ENCODE measurements at places on chromosomes 3 and 15. TPM values are rescaled to one million over a fixed set of nuclear protein-coding genes. Genes with fewer than 3 reads are reported as not detected.

GRCh38 chr3:42550250-42550649 lies 31.5 kb downstream of the SEC22C start:
- no peak for DNase-seq

DNA sequence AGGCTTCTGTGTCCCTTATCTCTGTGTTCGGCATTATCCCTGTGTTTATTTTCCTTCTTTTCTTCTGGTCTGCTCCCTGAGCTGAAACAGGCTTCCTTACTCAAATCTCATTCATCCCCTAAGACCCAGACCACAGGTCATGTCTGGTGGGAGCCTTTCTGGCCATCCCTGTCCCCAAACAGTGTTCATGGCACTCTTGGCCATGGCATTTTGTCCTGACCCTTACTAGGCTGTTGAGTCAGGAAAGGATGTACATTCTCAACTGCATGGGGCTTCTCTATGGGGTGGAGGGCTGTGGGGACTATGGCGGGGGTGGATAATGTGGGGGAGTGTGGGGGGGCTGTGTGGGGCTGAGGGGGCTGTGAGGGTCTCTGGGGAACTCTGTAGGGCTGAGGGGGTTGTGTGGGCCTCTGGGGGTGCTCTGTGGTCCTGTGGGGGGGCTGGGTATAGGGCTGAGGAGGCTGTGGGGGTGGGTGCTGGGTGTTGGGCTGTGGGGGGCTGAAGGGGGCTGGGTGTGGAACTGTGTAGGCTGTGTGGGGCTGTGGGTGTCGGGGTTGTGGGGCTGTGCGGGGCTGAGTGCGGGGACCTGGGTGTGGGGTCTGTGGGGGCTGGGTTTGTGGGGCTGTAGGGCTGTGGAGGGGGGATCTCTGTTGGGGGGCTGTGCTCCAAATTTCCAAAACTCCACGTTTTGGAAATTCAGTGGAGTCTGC lies 64.3 kb downstream of the KLF13 start:
- peak; percentile 41 for DNase-seq

DNA sequence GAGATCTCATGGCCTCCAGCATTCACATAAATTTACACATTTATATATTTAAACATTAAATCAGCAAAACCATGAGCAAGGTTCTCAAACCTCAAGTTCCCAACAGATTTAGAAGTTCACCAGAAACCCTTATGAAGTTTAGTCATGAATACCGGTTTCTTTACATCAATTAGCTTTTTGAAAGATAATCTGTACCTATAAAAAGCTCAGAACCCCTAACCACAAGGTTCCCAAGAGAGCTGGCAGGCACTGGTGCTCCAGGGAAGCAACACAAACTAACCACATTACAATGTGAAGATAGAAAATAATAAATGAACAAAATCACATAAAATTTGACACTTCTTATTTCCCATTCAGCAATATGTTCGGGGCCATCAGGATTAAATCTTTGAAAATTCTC lies 150.9 kb downstream of the FBN1 start:
- no peak for DNase-seq

- no peak for DNase-seq
Measured at GRCh38 chr15:79474252-79474651, 42.1 kb downstream of the MINAR1 start.

DNA sequence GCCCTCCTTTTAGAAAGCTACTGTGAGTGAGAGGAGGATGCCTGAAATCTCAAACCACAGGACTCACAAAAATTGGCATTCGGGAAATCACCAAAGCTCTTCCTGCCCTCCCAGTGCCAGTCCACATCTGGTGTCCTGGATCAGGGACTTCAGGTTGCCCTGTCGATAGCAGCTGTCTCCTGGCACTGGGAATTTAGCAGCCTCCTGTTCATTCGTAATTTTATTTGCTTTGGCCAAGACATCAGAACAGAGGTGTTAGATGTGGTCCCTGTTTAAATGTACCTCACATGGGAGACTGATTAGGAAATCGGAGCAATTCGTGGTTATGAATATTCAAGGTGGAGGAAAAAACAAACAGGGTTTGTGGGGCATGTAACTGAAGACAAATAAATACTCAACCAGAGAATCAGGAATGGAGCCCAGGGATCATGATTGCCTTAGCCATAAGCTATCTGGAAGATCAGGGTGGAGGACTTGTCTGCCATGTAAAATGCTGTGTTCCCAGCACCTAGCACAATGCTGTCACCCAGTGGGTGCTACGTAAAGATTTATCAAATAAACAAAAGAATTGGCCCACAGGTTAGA lies 265.2 kb upstream of the PROK2 start:
- no peak for DNase-seq

DNA sequence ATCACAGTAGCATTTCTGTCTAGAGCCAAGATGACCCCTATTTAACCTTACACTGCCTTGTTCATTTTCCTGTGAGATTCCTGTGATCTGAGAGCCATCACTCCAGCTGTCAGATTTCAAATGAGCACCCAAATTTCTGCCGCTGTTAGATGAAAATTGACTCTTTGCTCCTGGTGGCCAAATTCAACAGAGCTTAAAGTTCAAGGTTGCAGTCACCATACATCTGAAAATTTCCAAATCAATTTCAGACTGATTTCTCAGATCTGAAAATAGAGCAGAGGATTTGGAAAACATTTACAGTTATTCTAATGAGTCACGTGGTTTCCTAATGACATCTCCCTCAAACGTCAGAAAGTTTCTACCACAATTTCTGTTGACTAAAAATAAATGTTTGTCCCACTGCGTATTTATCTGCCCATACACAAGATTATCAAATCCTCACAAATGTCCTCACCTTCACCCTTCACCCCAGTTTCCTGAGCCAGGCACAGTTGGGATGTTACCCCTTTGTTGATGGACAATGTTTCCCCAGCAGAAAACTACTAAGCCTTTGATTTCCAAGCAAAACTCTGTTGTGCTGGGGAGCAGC lies 16.4 kb downstream of the HDC start:
- no peak for DNase-seq

DNA sequence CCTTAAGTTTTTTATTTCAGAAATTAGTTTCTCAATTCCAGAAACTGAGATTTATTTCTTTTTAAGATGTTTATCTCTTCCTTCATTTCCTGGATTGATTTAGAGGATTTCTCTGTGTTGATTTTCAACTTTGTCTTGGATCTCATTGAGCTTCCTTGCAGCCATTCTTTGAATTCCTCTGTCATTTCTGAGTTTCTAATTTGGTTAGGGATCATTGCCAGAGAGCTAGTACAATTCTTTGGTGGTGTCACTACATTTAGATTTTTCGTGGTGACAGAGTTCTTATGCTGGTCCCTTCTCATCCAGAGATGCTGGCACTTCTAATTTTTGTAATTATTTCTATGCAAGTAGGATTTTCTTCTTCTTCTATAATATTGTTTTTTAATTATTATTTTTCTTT lies 691.1 kb upstream of the NAALADL2 start:
- no peak for DNase-seq

DNA sequence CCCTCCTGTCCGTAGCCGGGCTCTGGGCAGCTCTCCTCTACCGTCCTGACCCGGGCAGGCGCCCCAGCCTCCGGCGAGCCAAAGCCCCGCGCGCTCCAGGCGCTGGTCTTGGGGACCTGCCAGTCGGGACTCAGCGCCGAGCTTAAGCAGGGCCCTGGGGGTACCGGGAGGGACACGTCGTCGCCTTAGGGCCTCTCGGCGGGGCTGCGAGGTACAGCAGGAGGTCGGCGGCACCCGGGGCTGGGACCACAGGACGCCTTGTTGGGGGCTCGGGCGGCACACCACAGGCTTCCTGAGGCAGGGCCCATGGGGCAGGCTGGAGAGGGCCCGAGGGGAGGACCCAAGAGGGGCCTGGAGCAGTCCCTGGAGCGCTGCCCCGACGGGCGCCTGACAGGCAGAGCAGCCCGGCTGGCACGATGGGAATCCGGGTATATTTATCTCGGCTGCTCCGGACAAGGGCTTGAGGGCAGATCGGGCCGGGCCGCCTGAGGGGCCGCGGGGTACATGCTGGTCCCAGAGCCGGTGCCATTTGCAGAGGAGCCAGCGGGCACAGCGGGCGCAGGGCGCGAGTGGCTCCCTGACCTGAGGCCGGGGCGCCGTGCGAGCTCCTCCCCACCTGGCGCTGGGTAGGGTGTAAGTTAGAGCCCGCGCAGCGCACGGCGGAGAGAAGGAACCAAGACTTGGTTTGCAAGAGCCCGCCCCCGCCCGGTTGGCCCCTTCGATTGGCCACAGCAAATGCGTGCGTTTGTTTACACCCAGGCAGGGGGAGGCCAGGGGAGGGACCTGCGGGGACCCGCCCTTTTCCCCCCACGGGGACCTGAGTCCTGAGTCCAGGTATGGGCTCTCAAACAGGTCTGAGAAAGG lies 574 bp downstream of the SLC38A3 start:
- peak; percentile 95 for DNase-seq

DNA sequence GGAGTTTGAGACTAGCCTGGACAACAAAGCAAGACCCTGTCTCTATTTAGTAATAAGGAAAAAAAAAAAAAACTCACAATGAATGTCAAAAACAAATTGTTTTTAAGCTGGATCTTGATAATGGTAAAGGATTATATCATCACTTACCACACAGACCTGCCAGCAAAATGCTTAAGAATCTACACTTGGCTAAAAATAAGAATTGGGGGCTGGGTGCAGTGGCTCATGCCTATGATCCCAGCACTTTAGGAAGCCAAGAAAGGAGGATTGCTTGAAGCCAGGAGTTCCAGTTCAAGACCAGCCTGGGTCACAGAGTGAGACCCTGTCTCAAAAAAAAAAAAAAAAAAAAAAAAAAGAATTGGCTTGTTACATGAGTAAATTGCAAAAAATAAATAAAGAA lies 31.0 kb downstream of the ACAP2 start:
- no peak for DNase-seq

DNA sequence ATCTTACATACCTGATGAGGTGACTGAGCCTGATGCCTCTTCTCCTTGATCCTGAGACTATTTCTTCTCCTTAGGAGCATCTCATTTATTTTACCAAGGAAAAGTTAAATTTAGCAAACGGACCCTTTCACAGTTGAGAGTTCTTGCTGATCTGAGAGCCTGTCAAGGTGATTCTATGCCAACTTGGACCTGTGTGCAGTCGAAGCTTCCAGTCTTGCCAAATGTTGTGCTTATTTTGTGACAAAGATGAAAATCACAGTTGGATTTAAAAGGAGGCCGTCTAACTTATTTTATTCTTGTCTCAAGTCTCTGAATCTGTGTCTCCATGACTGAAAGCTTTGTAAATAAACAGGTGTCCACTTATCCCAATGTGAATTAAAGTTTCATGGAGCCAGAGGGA lies 296.3 kb upstream of the EPHA3 start:
- DNase-seq: no peak

- DNase-seq: no peak
Measured at GRCh38 chr15:68012911-68013310, 41.2 kb upstream of the PIAS1 start.

- no peak for DNase-seq
Measured at GRCh38 chr3:113062705-113063104, 71.9 kb downstream of the GTPBP8 start.

DNA sequence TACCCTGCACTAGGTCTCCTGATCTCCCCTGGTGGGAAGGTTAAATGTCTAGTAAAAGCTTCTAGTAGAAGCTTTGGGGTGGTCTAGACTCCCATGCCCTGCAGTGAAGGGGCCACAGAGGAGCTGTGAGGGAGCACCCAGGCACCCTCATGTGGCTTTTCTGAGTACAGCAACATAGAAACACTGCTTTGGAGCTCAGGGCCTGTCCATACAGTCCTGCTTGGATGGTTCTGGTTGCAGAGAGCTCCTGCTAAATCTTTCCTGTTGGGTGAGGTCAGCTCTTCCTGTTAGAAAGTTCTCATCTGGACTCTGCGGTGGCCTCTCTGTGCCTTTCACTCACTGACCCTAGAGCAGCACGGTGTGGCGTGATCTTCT lies 47.8 kb downstream of the GPD1L start:
- peak; percentile 64 for DNase-seq

GRCh38 chr3:11734-12133 lies 184.8 kb upstream of the CHL1 start:
- DNase-seq: no peak

DNA sequence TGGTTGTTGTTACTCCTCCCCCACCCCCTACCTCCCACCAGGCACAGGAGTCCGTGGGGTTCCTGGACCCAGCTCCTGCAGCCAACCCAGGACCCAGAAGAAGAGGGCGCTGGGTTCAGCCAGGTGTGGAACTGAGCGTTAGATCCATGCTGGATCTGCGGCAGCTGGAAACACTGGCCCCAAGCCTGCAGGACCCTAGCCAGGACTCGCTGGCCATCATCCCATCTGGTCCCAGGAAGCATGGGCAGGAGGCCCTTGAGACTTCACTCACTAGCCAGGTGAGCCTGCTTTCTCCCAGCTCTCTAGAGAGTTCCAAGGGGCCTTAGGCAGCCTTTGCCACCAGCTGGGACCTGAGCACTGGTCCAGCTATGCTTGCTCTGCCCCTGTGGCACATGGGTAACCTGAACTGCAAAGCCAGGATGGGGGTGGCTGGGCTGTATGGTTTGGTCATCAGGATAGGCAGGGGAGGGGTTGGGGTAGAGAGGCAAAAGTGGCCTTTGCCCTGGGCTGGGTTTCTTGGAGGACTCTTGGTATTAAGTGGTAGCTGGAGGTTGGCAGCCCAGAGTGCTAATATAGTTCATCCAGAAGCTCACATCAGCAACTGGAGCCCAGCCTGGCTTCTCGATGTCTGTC lies 7.0 kb upstream of the JMJD7 start:
- DNase-seq: no peak

DNA sequence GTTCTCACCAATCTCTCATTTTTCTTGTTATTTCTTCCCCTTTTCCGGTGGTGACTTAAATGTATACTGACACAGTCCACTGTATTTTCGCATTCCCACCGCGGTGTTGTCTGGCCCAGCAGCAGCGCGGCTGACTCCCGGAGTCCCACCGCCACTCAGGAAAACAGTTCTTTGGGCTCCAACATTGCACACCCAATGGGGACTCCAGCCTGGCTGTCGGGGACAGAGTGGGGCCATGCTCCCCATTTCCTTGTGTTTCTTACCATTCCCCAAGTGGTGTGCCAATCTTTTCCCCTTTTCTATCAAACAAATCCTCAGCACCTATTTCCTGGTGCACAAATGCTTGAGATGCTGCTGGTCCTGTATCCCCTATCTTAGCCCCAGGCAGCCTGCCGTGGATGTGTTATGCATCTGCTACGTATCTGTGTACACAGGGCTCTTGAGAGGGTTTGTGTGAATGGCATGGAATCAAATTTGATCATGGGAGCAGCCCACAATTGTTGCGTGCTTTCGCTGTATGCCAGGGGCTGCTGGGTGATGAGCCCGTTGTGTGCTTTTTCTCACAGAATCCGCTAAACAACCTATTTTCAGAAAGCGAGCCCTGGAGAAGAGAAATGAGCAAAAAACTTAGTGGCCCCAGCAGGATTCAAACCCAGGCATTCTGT lies 219.1 kb upstream of the RGMA start:
- no peak for DNase-seq

- DNase-seq: no peak
Measured at GRCh38 chr3:69553888-69554287, 168.0 kb upstream of the FRMD4B start.

Gene STT3B
- total RNA-seq: 134 TPM

Gene FOXP1
- total RNA-seq: 24.7 TPM

Gene SEMA3G
- total RNA-seq: 2.2 TPM

Gene KLHDC8B
- 27.7 TPM for total RNA-seq

Gene ZBTB20
- total RNA-seq: 0.96 TPM

Gene HCN4
- total RNA-seq: 5.2 TPM

Gene FBXW12
- 0.07 TPM for total RNA-seq
